H1 (cell line): ENCODE measurements at places on chromosomes 11 and 22.

DNA sequence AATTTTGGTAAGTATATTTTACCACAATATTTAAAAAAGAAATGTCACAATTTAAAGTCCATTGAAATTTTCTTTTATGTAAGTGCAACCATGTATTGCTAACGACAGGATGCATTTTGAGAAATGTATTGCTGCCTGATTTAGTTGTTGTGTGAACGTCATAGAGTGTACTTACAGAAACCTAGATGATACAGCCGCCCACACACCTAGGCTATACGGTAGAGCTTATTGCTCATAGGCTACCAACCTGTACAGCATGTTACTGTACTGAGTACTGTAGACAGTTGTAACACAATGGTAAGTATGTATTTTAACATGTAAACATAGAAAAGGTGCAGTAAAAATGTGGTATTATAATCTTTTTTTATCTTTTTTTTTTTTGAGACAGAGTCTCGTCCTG lies 48.1 kb downstream of the CBL start:
- H3K27me3 ChIP-seq, result no peaks in the 10 kb centered on the region
- DNase-seq, result no peak
- H3K4me3 ChIP-seq, result no peak overlapping the region
- H3K36me3 ChIP-seq, result peaks cover 6% of the 10 kb centered on the region; the same call in 1 of the 2 replicates
- H3K27ac ChIP-seq, result no peak overlapping the region

GRCh38 chr11:128942272-128942612 lies 429 bp downstream of the TP53AIP1 start:
- H3K27ac ChIP-seq, result no peak overlapping the region
- H3K27me3 ChIP-seq, result no peaks in the 10 kb centered on the region
- DNase-seq, result no peak
- H3K36me3 ChIP-seq, result no peaks in the 10 kb centered on the region
- no peaks in the 10 kb centered on the region for H3K4me1 ChIP-seq
- no peak overlapping the region for H3K4me3 ChIP-seq

- no peaks in the 10 kb centered on the region for H3K4me1 ChIP-seq
- no peak overlapping the region for H3K27ac ChIP-seq
- H3K27me3 ChIP-seq, result peaks cover 95% of the 10 kb centered on the region
Measured at GRCh38 chr22:19759427-19760057, 1.0 kb upstream of the TBX1 start.

DNA sequence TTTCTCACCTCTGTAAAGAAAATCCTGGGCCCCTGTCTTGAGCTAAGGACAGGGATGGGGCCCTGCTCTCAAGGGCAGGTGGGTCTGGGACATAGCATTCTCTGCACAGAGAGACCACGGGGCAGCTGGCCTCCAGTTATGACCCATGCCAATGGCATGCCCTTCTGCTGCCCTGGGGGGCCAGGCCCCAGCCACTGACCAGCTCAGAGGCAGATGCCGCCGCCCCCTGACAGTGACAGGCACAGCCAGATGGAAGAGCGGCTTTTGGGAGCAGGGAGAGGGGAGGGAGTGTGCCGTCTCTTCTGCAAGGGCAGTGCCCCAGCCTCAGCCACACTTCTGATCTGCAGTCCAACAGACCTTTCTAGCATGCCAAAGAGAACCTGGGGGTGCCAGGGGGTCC lies 114.8 kb upstream of the NAV2 start:
- no peak for DNase-seq
- no peaks in the 10 kb centered on the region for H3K36me3 ChIP-seq
- H3K27ac ChIP-seq, result no peak overlapping the region

DNA sequence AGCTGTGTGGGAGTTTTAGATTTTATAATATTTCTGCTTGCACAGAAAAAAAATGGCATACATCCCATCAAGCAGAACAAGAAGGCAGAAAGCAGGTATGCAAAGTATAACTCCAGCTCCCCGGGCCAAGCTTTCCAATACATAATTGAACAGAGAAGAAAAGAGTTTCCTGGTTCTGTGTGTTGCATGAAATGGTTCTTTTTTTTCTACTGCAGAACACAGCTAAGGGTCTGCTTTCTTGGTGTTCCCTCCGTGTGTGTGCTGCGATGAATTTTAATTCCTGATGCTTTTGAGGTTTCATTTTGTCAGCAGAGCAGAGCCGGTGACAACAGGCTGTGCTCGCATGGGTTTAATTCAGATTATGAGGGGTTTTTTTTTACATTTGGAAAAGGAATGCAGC lies 70.7 kb upstream of the TTC12 start:
- no peak overlapping the region for H3K4me3 ChIP-seq
- no peak overlapping the region for H3K27ac ChIP-seq
- H3K27me3 ChIP-seq, result no peaks in the 10 kb centered on the region
- DNase-seq, result no peak
